ENCODE measurements at places on chromosomes 16 and 17.

DNA sequence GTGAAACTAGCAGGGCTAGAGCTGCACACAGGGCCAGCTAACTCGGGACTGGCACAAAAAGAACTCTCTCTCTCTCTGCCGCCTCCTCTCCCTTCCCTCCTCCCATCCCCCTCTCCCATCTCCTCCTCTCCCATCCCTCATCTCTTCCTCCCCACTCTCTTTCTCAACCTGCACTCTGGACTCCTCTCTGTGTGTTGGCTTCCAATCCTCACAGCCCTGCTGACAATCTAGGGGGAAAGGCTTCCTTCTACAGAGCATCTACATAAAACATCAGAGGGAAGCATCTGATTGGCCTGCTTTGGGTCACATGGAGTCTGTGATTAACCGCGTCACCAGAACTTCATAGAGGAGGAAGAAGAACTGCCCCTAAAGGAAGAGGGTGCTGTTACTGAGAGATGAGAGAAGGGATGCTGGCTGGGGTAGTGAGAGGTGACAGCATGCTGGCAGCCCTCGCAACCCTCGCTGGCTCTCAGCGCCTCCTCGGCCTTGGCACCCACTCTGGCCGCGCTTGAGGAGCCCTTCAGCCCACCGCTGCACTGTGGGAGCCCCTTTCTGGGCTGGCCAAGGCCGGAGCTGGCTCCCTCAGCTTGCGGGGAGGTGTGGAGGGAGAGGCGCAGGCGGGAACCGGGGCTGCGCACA is 12.8 kb upstream of the ZFP90 start:
- no peak for DNase-seq

- no peak for DNase-seq
These were observed 225.4 kb downstream of the SEC14L1 start for GRCh38 chr17:77366206-77366557.

GRCh38 chr16:61413021-61413420 is 623.2 kb downstream of the CDH8 start:
- no peak for DNase-seq

DNA sequence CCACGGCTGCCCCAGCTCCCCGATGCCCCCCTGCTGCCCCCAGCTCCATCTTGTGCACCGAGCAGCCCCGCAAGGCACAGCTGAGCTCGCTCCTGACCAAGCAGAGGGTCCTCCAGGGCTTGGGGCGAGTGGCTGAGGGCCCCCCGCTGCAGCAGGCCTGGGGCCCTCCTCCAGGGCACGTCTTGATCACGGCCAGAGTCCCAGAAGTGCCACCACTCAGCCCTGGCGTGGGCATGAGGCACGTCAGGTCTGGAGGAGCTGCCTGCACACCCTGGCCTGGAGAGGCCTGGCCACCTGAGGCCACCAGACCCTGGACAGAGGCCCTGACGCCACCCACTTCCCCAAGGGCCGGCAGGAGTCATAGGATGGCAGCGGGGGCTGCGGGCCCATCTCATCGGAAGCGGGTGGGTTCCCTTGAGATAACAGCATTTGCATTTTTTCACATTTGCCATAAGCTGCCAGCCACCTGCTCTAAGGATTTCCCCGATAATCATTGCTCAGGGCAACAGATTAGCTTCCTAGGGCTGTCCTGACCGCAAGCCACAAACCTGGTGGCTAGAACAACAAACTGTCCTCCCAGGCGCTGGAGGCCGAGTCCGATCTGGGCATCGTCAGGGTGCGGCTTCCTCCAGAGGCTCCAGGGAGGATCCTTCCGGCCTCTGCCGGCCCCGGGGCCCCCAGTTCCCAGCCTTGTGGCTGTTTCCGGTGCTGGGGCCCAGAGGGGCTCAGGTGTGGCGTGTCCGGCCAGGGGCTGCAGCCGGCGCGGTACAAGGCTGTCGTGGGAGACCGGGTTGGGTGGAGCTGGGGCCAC is 23.9 kb upstream of the C1QTNF8 start:
- no peak for DNase-seq

GRCh38 chr17:74282587-74283370 is 8.7 kb downstream of the DNAI2 start:
- no peak for DNase-seq

DNA sequence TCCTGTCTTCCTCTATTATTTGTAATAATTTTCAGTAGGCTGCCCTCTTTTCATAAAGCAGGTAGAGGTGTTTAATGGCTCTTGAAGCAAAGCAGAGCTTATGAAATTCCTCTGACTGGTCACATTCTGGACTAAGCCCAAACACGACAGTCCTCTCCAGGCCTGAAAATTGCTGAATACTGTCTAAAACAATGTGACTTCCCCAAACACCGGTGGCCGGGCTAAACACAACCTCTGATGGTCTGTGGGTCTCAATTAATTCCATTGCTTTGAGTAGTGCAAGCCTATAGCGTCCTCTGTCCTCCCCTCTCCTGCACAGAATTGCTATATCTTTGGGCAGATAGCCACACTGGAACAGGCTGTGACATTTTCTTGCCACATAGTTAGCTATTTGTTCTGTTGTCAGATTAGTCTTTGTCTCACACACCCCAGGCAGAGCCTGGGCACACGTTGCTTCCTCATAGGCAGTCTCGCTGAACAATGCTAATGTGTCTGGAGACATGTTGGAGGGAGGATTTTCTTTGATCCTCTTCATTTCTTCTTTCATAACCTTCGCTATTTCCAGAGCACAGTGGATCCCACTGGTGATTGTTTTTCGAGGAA is 10.8 kb upstream of the SLFN12L start:
- no peak for DNase-seq

Data from left renal cortex interstitium (tissue), 4 donors.